ENCODE measurements at places on chromosomes 12 and 14.

GRCh38 chr14:67516676-67517075 is 16.4 kb upstream of the PLEKHH1 start:
- DNase-seq, result no peak

- DNase-seq, result no peak
Observed at GRCh38 chr12:58349161-58349560, 407.8 kb downstream of the ATP23 start.

DNA sequence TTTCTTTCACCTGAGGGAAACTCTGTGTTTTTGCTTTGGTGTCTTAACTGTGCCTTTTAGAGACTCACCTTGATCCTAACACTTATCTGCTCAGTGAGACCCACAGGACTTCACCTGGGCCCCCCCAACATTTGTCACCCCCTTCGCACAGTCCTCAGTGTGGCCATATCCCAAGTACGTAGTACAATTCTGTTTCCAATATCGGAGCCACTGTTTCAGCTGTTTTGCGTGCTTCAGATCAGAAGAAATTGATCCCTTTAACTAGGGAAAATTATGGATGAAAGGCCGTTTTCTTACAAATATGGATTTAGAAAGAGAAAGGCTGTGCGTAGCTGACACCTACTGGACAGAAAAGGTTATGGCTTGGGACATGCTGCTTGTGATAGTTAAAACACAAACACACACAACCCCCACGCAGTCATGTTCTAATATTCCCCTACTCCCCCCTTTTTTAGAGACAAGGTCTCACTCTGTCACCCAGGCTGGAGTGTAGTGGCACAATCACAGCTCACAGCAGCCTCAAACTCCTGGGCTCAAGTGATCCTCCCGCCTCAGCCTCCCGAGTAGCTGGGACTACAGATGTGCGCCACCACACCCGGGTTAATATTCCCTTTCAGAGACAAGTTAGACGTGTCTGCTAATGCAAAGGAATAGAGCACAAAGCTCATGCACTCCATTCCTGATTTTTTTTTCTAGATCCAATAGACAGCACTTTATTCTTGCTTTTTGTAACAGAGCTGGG is 3.6 kb upstream of the SLC7A8 start:
- peak; percentile 58 for DNase-seq

GRCh38 chr12:125061229-125061628 is 4.0 kb upstream of the AACS start:
- no peak for DNase-seq

DNA sequence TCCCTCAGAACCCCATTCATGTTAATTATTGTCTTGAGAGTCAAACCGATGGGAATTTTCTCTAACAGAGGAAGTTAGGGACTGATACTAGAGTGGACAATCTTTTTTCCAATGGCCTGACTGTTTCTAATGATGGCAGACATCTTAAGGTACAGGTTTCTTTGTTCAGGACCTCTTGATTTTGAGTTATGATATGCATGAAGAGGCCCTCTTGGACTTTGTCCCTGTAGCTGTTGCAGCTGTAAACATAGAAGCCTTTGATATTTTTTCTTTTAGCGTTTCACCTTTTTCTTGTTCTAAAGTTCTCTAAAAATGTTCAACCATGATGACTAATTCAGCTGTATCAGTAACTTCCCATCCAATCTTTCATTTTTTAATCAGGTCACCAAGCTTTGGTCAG is 53.0 kb downstream of the LGR5 start:
- no peak for DNase-seq
